ENCODE measurements at places on chromosomes 16 and 17. TPM values are rescaled to one million over a fixed set of nuclear protein-coding genes. Genes with fewer than 3 reads are reported as not detected.

The C16orf86 gene
- total RNA-seq, result 2.8 TPM

The AP1G1 gene
- 122 TPM for total RNA-seq

The PRKCB gene
- 11.8 TPM for total RNA-seq

The JPT2 gene
- 24.8 TPM for total RNA-seq

The NPW gene
- total RNA-seq, result 2.8 TPM

The SPATA22 gene
- not detected for total RNA-seq

The KIAA0753 gene
- total RNA-seq, result 36.3 TPM

The GRB7 gene
- 64.0 TPM for total RNA-seq

The TNK1 gene
- 54.4 TPM for total RNA-seq

The MYO15A gene
- total RNA-seq, result 3.6 TPM

The FBXL16 gene
- total RNA-seq, result 1.4 TPM

The INTS2 gene
- 8.9 TPM for total RNA-seq

The CRYBA1 gene
- total RNA-seq, result not detected

The ACSM3 gene
- total RNA-seq, result 16.4 TPM

The CTRB2 gene
- not detected for total RNA-seq

The SLC5A11 gene
- total RNA-seq, result 73.2 TPM

The KAT7 gene
- total RNA-seq, result 46.2 TPM

The MYH3 gene
- total RNA-seq, result 10.5 TPM

The PRAC2 gene
- not detected for total RNA-seq

The CCL7 gene
- total RNA-seq, result not detected

The HOXB6 gene
- 66.8 TPM for total RNA-seq

The CPNE7 gene
- total RNA-seq, result 48.7 TPM

The PLA2G10 gene
- total RNA-seq, result 15.7 TPM
